Spinal cord (tissue), 10 donors: ENCODE measurements at places on chromosomes 7 and 10. TPM values are rescaled to one million over a fixed set of nuclear protein-coding genes. Genes with fewer than 3 reads are reported as not detected.

GRCh38 chr7:85025312-85025756 lies 161.5 kb downstream of the SEMA3D start:
- DNase-seq: no peak

The ALOX5 gene
- 3.8 TPM for polyA plus RNA-seq

GRCh38 chr7:90579181-90579688 lies 16.9 kb upstream of the CDK14 start:
- DNase-seq: no peak

The PRKG1 gene
- polyA plus RNA-seq: 6.8 TPM

- no peak for DNase-seq
Measured at GRCh38 chr7:71135663-71136062, 3.7 kb downstream of the GALNT17 start.

The PNLIPRP2 gene
- 0.18 TPM for polyA plus RNA-seq

GRCh38 chr7:5143935-5144903 lies 45.8 kb upstream of the WIPI2 start:
- DNase-seq: peak; percentile 75

The CRYGN gene
- polyA plus RNA-seq: 0.55 TPM

GRCh38 chr10:69179089-69179742 lies 818 bp upstream of the SUPV3L1 start:
- DNase-seq: no peak

DNA sequence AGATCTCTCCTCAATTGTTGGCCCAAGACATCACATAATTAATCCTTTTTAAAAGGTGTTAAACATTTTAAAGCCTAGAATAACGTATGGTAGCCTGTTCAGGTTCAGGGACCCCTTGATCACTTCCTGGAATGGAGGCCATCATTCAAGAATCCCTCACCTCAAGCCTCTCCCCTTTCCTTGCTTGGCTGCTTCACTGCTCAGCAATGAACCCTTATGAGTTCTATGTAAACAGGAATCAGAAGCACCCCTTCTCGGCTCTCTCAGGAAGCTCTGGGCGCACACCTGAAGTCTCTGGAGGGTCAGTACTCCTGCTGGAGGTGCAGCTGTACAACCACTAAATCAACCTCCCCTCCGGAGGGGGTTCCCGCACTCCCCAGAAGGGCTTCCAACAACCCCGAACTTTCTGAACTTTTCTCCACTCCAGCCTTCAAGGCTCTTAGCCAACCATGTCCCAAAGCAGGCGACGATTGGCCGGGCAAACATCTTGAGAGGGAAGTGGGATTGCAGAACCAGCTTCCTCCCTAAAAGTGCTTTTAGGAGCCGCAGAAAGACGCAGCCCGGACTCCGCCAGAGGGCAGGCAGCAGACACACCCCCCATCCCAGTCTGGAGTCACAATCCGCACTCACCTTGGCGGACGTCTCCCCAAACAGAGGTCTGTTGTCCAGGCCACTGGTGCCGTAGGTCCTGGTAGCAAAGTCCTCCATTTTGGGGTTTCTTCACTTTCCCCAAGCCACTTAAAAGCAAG lies 562 bp downstream of the TMEM243 start:
- DNase-seq: peak; percentile 33

GRCh38 chr7:45901566-45901965 lies 13.3 kb downstream of the IGFBP1 start:
- DNase-seq: no peak

The ARHGAP19 gene
- 11.6 TPM for polyA plus RNA-seq

- no peak for DNase-seq
Measured at GRCh38 chr7:50818324-50818723, 35.6 kb upstream of the GRB10 start.

The ELN gene
- 192 TPM for polyA plus RNA-seq

The ASAH2 gene
- 2.5 TPM for polyA plus RNA-seq

The UTF1 gene
- polyA plus RNA-seq: not detected

GRCh38 chr7:35734001-35734483 lies 39.1 kb upstream of the HERPUD2 start:
- no peak for DNase-seq

The EIF5AL1 gene
- 4.7 TPM for polyA plus RNA-seq

The ZNF37A gene
- 20.9 TPM for polyA plus RNA-seq

DNA sequence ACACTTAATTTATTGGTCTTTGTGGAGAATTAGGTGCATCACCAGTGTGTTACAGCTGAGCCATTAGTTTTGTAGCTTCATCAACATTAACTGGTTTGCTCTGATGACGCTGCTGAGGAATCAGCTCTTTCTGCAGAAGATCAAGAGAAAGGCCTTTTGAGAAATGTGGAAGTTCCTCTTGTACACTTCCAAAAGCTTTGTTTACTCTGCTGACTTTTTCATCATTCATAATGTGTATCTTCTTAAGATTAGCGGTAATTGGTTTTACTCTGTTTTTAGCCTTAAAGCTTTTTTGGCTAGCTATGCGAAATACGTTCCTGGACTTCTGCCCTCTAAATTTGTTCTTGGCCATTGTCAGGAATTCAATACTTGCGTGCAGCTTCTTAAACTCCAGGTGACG lies 8.2 kb upstream of the PHYH start:
- DNase-seq: no peak

The CALML5 gene
- polyA plus RNA-seq: not detected

The CHN2 gene
- polyA plus RNA-seq: 20.2 TPM

The THSD7A gene
- polyA plus RNA-seq: 15.7 TPM

DNA sequence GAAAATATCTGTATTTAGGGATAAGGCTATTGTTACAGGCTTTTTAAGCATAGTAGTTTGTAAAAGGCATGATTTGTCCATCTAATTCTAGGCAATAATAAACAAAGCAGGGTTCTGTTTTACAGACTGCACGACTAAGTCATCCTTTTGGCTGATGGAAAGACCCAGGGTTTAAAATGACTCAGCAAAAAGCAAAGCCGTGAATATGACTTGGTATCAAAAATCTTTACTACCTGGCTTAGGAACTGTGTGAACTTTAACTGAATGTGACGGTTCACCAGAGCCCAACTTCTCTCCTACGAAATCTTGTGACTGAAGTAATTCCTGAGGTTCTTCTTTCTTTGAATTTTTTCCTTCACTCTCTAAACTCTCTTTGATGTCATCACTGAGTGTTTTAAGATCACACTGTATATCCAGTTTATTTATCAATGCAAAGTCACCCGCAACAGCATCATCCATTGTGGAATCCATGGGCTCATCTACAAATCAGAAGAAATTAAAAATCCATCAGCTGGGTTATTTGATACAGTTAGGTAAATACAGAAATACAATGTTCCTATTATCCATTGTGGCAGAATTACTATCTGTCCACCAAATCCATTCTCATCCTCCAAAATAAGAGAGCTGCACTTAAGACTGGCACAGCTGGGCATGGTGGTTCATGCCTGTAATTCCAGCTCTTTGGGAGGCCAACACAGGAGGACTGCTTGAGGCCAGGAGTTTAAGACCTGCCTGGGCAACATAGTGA lies 17.0 kb downstream of the ATE1 start:
- DNase-seq: no peak

The GRM8 gene
- polyA plus RNA-seq: 19.2 TPM

The PKD2L1 gene
- 0.81 TPM for polyA plus RNA-seq

- DNase-seq: no peak
Measured at GRCh38 chr7:2838873-2839578, 5.1 kb downstream of the GNA12 start.

GRCh38 chr7:44881066-44881600 lies 4.2 kb downstream of the PURB start:
- no peak for DNase-seq

DNA sequence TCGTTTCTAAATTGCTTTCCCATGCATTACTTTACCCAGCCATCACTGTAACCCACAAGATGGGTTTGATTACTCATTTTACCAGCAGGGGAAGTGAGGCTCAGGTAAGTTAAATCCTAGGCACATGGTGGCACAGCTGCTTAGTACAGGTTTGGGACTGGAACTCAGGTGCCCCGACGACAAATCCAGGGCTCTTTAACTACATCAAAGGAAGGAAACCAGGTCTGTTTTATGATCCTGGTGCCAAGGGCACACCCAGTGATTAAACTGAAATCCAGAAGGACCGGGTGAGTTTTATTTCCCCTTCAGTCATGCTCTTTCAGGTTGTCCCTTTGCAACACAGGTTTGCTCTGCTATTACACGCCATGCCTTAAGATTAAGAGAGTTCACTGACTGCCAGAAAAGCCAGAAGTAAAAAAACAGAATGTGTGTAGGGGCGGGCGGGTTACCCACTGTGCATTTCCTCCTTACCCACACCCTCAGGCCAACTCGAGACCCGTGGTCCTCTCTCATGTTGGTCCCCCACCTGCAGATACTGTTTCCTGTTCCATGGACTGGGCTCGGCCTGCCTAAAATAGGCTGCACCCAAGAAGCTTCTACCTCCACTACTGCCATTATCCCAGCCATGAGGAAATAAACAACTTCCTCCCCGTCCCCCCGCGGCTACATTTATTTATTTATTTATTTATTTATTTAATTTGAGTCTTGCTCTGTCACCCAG lies 55.1 kb upstream of the KDM7A start:
- DNase-seq: no peak

The PIK3CG gene
- polyA plus RNA-seq: 1.7 TPM

GRCh38 chr7:150948791-150949251 lies 29.3 kb downstream of the KCNH2 start:
- DNase-seq: no peak

DNA sequence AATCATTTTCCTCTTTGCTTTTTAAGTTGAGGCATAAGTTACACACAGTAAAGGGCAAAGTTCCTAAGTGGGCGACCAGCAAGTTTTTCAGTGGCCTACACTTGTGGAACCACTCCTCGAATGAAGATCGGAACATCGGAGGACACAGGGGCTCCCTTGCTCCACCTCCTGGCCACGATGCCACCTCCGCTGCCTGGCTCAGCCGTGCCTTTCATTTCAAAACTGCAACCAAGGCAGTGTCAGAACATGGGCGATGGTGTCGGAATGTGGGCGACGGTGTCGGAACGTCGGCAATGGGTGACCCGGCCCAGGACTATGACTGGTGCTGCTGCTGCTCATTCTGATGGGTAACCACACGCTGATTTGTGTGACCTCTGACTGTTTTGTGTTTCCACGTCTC lies 9.6 kb upstream of the VIPR2 start:
- no peak for DNase-seq

DNA sequence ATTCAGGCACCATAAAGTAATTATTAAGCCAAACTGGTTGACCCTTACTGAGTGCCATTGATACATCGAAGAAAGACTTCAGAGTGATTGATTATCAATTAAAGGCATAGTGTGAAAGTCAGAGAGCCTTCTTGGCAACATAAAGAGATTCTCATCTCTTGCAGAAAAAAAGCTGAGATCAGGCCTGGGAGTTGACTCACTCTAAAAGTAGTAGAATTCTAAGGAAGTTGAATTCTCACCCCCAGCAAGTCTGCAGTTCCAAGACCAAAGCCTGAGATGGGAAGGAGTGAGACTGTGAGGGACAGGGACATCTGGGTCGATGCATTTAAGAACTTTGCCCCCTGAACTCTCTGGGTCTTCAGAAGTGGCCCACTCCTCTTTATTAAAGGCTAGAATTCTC lies 21.6 kb upstream of the ERCC6 start:
- no peak for DNase-seq

The FAM13C gene
- polyA plus RNA-seq: 52.5 TPM

GRCh38 chr10:23399701-23400144 lies 39.2 kb upstream of the OTUD1 start:
- DNase-seq: no peak

- DNase-seq: no peak
Measured at GRCh38 chr10:75418712-75419111, 12.7 kb upstream of the LRMDA start.
